ENCODE measurements at places on chromosomes 5 and 9.

- no peak overlapping the region for H3K4me3 ChIP-seq
- DNase-seq: no peak
- H3K4me1 ChIP-seq: no peaks in the 10 kb centered on the region
These were observed 87.1 kb downstream of the OSMR start for GRCh38 chr5:38932854-38933408.

DNA sequence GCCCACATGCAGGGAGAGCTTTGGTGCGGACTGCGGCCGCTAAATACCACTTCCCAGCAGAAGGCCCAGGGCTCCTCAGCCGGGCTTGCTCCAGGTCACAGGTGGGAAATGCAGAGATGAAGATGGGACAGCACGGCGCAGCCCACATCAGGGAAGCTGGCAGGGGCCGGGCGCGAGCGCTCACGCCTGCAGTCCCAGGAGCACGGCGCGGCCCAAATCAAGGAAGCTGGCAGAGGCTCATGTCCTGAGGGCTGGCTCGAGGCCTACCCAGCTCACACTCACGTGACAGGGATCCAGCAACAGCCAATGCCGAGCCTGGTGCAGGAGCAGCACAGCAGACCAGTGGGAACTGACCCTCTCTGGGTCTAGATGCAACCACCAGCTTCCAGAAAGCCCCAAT is 16.3 kb downstream of the LPCAT1 start:
- DNase-seq: no peak
- H3K4me1 ChIP-seq: peaks cover 11% of the 10 kb centered on the region
- no peak overlapping the region for H3K4me3 ChIP-seq
- peaks cover 15% of the 10 kb centered on the region for H3K36me3 ChIP-seq
- no peaks in the 10 kb centered on the region for H3K27me3 ChIP-seq

GRCh38 chr9:7341571-7341970 is 458.0 kb downstream of the DMAC1 start:
- DNase-seq: no peak
- no peak overlapping the region for H3K4me3 ChIP-seq
- H3K27ac ChIP-seq: no peak overlapping the region

GRCh38 chr5:121408778-121409177 is 442.9 kb upstream of the FTMT start:
- H3K4me1 ChIP-seq: no peaks in the 10 kb centered on the region
- H3K27me3 ChIP-seq: no peaks in the 10 kb centered on the region
- H3K4me3 ChIP-seq: no peak overlapping the region
- H3K36me3 ChIP-seq: no peaks in the 10 kb centered on the region

GRCh38 chr5:156799171-156799570 is 50.9 kb upstream of the PPP1R2B start:
- no peak overlapping the region for H3K27ac ChIP-seq
- H3K36me3 ChIP-seq: no peaks in the 10 kb centered on the region
- H3K4me1 ChIP-seq: no peaks in the 10 kb centered on the region

DNA sequence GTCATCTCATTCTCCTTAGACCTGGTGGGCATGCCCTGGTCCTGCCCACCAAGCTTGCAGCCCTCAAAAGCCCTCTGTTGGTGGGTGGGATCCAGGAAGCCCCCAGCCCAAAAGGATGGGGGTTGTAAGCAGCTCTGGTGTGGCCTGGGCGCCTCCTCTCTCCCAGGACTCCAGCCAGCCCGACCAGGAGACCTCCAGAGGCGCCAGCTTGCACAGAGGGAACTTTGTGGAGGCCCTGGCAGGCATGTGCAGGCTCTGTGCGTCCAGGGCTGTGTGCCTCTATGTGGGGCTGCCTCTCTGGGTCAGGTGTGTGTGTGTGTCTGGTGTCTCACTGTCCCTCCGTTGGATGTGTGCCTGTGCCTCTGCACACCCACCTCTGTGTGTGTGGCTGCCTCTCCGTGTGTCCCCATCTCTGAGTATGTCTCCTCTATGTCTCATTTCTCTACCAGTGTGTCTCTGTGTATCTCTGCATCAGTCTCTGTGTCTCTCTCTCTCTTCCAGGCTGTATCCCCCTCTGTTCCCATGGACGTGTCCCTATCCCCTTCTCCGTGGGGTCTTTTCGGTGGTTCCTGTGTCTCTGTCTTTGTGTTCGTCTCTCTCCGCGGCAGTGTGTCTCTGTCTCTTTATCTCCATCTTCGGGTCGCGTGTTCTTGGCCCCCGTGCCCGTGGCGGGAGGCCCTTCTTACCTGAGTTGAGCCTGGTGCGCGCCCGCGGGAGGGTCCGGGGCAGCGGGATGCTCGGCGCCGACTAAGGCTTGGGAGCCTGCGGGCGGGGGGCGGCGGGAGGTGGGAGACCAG is 501 bp downstream of the ENHO start:
- peaks cover 10% of the 10 kb centered on the region for H3K4me1 ChIP-seq

DNA sequence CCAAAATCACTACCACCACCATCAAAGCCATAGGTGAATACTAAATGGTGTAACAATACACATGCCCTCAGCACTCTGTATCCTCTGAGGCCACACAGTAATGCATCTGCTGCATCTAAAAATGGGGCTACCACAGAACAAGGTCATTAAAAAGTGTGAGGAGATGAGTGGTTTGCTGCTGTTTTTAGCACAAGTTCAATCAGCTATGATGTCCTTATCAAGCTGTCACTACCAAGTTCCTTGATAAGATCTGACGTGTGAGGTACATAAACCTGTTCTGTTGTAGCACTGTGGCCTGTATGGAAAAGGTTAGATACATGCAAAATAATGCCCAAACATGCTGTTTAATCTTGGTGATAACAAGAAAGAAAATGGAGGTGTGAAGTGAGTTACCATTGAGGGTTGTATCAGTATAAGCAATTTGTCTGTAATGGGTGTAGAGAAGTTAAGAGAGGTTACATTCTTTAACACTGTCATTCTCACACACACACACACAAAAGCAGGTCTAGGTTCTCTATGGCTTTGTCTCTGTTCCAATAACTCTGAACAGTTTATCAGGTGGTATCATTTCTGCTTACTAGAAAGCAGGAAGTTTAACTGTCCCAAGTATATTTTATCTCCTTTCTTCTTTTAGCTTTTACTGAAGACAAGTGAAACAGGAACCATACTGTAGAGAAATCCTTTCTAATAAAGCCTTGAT is 252.9 kb downstream of the CWC27 start:
- H3K27me3 ChIP-seq: no peaks in the 10 kb centered on the region
- no peak overlapping the region for H3K4me3 ChIP-seq
- peak; percentile 20 for DNase-seq

DNA sequence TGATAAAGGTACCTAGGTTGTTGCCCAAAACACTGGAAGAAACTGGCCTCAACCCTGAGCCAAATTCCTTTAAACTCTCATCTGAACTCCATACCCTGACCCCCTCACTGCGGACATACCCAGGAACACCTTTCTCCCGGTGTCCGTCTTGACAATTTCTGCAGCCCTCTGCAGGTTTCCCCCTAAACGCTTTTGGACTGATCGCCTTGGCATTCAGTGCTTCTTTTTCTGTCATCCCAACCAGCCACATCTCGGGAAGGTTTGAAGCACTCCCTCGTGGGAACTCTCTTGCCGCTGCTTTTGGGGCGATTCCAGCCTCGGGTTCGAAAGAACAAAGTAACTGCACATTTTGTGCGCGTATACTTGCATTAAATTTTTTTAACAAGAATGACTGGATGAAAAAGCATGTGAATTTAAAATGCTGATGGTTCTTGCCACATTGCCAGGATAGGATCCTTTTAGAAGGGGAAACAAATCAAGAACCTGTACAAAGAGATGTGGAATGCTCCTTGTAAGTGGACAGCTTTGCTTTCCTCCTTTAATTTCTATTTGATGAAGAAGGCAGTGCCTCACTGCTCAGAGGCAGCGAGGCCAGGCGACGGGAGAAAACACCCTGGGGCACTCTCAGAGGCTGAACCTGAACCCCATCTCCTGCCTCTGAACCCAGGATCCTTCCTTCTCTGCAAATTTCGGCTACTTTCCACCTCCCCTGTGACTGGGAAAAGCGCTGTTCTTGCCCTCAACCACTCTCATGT is 615 bp downstream of the PSMD5 start:
- H3K4me1 ChIP-seq: peaks cover 59% of the 10 kb centered on the region
- peak overlapping the region; percentile 97 for H3K27ac ChIP-seq
- peak overlapping the region; percentile 88 for H3K4me3 ChIP-seq
- no peaks in the 10 kb centered on the region for H3K27me3 ChIP-seq
- no peaks in the 10 kb centered on the region for H3K36me3 ChIP-seq

Data from CD4-positive, CD25-positive, alpha-beta regulatory T cell (primary cell).